MCF 10A (cell line): ENCODE measurements at places on chromosomes 13 and 19. TPM values are rescaled to one million over a fixed set of nuclear protein-coding genes. Genes with fewer than 3 reads are reported as not detected.
A peak's percentile ranks its signal among the peaks of the same experiment; 100 is the strongest.

DNA sequence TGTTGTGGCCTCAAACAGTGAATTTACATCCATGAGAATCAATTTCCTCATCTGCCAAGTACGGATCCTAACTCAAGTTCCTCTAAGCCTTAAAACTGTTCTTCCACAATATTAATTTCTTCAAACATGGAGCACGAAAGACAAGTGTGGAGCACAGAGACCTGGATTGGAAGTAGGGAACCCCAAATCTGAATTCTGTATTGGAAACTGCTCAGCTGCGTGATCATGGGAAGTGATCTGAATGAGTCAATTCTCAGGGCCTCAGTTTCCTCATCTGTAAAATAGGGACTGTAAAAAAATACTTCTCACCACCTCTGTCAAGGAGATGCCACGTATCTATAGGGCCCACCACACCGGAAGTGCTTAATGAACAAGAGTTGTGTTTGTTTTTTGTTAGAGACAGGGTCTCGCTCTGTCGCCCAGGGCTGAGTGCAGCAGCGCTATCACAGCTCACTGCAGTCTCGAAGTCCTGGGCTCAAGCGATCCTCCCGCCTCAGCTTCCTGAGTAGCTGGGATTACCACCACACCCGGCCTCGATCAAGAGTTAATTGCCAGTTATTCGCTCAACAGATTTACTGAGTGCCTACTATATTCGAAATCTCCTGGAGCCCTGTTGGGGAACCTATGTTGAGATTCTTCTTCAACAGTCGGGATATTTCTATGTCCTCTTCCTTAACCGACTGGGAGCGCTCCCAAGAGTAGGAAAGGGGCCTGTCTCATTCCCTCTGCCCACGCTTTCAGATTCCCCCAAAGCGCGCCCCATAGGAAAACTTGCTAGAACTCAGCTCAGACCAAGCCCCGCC lies 1.6 kb downstream of the SERTAD3 start:
- peak overlapping the region; percentile 92 for H3K27ac ChIP-seq
- peak overlapping the region; percentile 100 for H3K4me3 ChIP-seq
- peaks cover 22% of the 10 kb centered on the region for H3K4me1 ChIP-seq
- H3K36me3 ChIP-seq = peaks cover 50% of the 10 kb centered on the region

DNA sequence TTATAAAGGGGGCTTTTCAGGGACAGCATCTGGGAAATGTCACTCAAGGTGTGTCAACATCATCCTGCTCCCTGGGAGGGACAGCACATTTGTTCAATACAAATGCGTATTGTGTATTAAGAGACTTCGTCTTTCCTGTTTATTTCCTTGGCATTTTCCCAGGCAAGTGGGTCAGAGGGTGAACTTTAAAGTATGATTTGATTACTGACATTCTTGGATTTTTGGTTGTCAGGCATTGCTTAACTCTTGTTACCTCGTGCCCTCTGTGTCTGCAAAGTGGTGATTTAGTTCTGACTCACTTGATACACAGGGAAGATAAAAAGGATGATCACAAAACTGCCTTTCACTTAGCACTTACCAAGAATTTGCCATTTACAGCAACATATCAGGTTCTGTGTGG lies 292.7 kb downstream of the SUCLA2 start:
- no peak overlapping the region for H3K4me3 ChIP-seq
- H3K27ac ChIP-seq = no peak overlapping the region
- DNase-seq = peak; percentile 77
- H3K36me3 ChIP-seq = no peaks in the 10 kb centered on the region
- peaks cover 12% of the 10 kb centered on the region for H3K4me1 ChIP-seq

DNA sequence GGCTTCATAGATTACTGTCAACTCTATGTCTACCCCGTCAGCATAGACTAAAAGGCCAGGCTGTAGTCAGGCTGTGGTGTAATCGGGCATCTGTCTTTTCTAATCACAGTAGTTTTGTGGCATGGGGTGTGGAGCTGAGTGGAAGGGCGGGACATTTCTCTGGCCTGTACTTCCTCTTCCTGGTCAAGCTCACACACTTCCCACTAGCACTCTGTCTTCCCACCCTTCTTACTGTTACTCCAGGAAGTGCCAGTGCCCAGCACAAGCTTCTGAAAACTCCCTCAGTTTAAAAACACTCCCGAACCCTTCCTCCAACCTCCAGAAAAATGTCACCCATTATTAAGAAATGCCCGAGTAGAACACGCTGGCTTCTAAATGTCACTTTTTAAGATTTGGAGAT lies 229.8 kb downstream of the KLF5 start:
- no peak overlapping the region for H3K4me3 ChIP-seq
- H3K36me3 ChIP-seq = peaks cover 6% of the 10 kb centered on the region
- H3K4me1 ChIP-seq = peaks cover 18% of the 10 kb centered on the region

The ZNF85 gene
- total RNA-seq = 4.9 and 6.9 TPM in 2 replicates

The ADGRE3 gene
- not detected in 2 replicates for total RNA-seq

- H3K27me3 ChIP-seq = no peaks in the 10 kb centered on the region
- peaks cover 5% of the 10 kb centered on the region for H3K36me3 ChIP-seq
- no peak for DNase-seq
- H3K27ac ChIP-seq = no peak overlapping the region
These were observed 50.6 kb downstream of the GGACT start for GRCh38 chr13:100537951-100538462.

DNA sequence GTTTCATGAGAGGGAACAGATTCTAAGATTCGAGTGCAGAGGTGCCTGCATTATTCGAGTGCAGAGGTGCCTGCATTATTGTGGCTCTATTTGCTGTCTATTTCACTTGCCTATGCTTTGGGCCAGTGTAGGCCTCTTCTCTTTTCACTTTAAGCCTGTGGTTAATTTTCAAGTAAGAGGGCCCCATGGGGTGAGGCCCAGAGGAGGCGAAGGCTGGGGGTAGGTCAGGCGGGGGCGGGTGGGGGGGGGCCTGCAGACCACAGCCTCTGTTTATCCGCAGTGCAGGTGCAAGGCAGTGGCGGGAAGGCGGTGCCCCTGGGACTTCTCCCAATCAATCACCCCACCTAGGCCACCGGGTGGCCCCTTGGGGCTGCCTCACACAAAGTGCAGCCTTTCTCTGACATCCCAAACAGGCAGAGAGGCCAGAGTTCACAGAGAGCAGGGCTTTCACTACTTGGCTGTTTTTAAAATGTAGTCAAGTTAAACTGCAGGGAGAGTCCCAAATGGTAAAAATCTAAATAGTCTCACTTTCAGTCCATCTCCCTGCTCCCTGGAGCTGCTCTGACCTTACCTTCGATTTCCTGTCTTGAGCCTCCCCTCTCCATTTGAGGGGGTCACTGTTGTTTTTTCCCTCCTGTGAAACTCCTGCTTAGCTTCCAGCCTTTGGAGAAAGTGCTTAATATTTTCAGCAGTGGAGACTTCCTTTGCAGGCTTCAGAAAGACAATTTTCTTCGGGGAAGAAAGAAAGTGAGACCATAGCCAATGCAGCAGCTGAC lies 249.0 kb downstream of the DLEU7 start:
- peaks cover 8% of the 10 kb centered on the region for H3K4me1 ChIP-seq
- no peak overlapping the region for H3K4me3 ChIP-seq
- no peak overlapping the region for H3K27ac ChIP-seq
- no peaks in the 10 kb centered on the region for H3K27me3 ChIP-seq
- H3K36me3 ChIP-seq = no peaks in the 10 kb centered on the region
- no peak for DNase-seq

DNA sequence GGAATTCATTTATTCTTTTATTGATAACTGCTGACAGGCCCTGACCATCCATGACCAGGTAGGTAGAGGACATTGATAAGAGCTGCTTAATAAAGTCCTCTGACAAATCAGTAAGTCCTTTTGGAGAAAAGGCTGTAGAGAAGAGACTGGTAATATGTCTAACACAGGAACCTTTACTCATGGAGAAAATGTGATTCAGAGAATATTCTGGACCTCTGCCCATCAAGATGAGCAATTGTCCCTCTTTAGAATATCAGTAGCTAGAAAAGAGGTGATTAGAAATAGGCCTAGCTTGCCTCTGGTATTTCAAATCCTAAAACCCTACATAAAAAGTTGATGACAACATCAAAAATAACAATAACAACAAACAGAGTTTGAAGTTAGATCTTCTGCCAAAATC lies 642.3 kb downstream of the TBC1D4 start:
- DNase-seq = peak; percentile 17
- H3K4me1 ChIP-seq = no peaks in the 10 kb centered on the region
- no peaks in the 10 kb centered on the region for H3K36me3 ChIP-seq
- no peaks in the 10 kb centered on the region for H3K27me3 ChIP-seq
- H3K27ac ChIP-seq = no peak overlapping the region

The FLT3LG gene
- 1.5 and 3.6 TPM in 2 replicates for total RNA-seq

- H3K4me1 ChIP-seq = peaks cover 15% of the 10 kb centered on the region
- H3K27ac ChIP-seq = no peak overlapping the region
- H3K4me3 ChIP-seq = no peak overlapping the region
- DNase-seq = no peak
- H3K27me3 ChIP-seq = no peaks in the 10 kb centered on the region
These were observed 271.8 kb upstream of the HTR2A start for GRCh38 chr13:47168618-47169017.

The PCDH17 gene
- not detected in 2 replicates for total RNA-seq

The CYP4F8 gene
- not detected in 2 replicates for total RNA-seq

The VSIG10L gene
- 0.58 and 0.74 TPM in 2 replicates for total RNA-seq

GRCh38 chr19:45451131-45451849 lies 16.5 kb upstream of the FOSB start:
- H3K4me1 ChIP-seq = peaks cover 59% of the 10 kb centered on the region
- H3K4me3 ChIP-seq = peak overlapping the region; percentile 86
- no peak for DNase-seq

DNA sequence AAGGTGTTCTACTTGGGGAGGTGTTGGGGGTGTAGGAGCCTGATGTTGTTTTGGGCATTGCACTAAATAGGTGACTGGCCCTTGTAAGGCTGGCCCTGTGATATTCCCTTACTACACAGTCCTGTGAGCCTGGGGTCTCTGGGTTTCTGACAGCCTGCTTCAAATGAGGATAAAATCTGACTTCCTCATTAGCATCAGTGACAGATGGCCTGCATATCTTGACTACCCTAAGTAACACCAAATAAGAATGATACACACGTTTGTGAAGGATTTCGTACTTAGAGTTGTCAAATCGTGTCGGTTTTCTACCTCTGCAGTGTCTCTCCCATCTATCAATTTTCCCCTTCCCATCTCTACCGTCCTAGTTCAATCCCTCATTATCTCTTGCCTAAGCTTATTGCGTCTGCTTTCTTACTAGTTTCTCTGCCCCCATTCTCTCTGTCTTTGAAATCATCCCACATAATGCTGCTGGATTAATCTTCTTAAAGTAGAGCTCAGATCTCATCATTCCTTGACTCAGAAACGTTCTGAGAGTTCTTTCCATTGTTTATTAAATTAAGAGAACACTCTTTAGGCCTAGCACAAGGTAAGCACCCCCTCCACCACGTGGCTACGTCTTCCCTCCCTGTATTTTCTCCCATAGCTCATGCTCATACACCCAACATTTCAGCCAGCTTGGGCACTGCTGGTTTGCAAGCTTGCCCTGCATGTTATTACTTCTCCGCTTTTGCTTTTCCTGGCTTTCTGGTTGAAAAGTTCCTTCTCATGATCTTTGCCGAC lies 26.2 kb upstream of the CNMD start:
- DNase-seq = no peak
- H3K36me3 ChIP-seq = no peaks in the 10 kb centered on the region
- no peaks in the 10 kb centered on the region for H3K4me1 ChIP-seq

The DOHH gene
- 14.9 and 16.3 TPM in 2 replicates for total RNA-seq

- peaks cover 25% of the 10 kb centered on the region for H3K4me1 ChIP-seq
- no peak overlapping the region for H3K27ac ChIP-seq
- no peak for DNase-seq
- no peak overlapping the region for H3K4me3 ChIP-seq
- H3K36me3 ChIP-seq = peaks cover 5% of the 10 kb centered on the region
These were observed 5.6 kb upstream of the ERFL start for GRCh38 chr19:41933693-41934426.

- H3K36me3 ChIP-seq = peaks cover 7% of the 10 kb centered on the region
- peak overlapping the region; percentile 72 for H3K27ac ChIP-seq
- no peaks in the 10 kb centered on the region for H3K27me3 ChIP-seq
- peaks cover 29% of the 10 kb centered on the region for H3K4me1 ChIP-seq
- H3K4me3 ChIP-seq = peak overlapping the region; percentile 77
- DNase-seq = no peak
These were observed 682 bp downstream of the SSBP4 start for GRCh38 chr19:18419699-18420460.

DNA sequence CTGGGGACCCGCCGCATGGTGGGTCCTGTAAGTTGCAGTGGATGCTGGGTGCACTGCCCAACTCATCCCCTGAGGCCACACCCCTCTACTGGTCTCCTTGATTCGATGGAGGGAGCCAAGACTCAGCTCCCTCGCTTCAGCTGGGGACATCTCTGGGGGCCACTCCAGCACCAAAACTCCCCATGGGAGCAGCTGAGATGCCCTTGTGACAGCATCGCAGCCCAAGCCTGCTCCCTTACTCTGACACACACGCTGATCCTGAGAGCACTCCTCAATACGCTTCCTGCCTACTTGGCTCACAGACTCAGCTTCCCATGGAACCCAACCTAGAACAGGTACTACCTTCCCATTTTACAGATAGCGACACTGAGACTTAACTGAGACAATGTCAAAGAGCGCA lies 56.2 kb downstream of the PEPD start:
- no peak for DNase-seq
- H3K4me3 ChIP-seq = no peak overlapping the region
- no peak overlapping the region for H3K27ac ChIP-seq
- H3K36me3 ChIP-seq = no peaks in the 10 kb centered on the region
- no peaks in the 10 kb centered on the region for H3K4me1 ChIP-seq

DNA sequence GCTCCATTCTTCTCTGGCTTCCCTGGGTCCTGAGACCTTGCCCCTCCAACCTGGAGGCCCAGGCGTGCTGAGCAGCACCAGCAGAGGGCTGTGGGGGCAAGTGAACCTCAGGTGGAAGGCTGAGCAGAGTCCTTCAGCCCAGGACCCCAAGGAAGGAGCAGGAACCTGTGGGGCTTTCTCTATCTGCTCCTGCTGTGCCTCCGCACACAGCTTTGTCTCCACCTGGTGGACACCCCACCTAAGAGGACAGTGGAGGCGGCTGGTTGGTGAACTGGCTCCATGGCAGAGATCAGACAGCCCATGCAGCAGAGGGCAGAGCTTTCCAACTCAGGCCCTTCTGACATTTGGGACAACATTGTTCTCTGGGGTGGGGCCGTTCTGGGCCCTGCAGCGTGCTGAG lies 19.7 kb downstream of the ZFR2 start:
- H3K4me3 ChIP-seq = no peak overlapping the region
- H3K4me1 ChIP-seq = peaks cover 9% of the 10 kb centered on the region
- H3K36me3 ChIP-seq = peaks cover 5% of the 10 kb centered on the region
- H3K27me3 ChIP-seq = peaks cover 51% of the 10 kb centered on the region
- DNase-seq = peak; percentile 73
